ENCODE measurements at places on chromosomes 1 and 21.

DNA sequence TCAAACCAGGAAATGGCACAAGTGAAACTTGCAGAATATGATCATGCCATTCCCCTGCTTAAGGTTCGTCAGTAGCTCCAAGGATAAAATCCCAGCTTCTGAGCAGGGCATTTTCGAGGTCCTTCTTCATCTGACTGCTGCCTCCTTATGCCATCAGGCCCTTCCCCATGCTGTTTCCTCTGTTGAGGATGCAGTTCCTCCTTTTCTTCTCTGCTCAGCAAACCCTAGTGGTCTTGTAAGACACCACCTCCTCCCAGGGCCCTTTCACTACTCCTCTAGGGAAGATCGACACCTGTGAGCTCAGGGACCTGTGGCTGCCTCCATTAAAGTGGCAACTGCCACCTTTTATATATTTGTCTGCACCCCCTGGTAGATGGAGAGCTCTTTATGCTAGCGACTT lies 62.1 kb upstream of the JUN start:
- DNase-seq: no peak

GRCh38 chr1:54070171-54070837 lies 16.9 kb downstream of the TCEANC2 start:
- peak; percentile 39 for DNase-seq

GRCh38 chr1:161954466-161954865 lies 69.2 kb downstream of the OLFML2B start:
- DNase-seq: no peak

- DNase-seq: no peak
These were observed 115.6 kb downstream of the XCL2 start for GRCh38 chr1:168428063-168428731.

DNA sequence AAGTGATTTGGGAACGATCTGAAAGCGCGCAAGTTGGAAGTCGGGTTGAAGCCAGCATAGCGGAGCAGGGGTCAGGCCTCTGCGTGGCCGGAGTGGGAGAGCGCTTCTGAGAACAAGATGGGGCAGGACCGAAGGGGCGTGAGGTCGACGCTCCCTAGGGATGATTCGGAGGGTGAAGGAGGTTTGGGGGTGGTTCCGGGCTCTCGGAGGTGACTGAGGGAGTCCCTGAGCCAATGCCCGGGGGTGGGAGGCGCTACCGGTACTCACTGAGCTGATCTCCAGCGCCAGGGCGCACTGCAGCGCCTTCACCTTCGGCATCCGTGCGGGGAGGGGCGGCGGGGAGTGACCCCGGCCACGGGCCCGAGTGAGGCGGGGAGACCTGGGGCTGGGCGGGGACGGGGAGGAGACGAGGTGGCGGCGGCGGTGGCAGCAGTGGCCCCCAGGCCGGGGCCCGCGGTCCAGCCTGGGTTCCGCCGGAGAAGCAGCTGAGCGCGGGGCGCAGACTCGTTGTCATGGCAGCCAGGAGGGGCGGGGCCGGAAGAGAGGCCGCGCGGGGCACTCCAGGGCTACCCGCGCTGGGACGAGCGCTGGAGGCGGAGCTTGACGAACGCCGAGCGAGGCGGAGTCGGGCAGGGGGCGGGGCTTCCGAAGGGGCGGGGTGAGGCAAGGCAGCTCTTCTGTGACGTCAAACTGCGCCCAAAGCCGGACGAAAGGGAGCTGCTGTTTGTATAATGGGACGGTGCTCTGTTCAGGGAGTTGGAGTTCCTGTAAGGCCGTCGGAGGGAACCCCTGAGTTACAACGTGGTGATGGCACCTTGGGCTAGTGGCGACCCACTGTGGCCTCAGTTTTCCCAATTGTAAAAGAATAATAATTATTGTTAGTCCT lies at the start of gene SPATA6:
Gene SPATA6 (minus strand): TSS at position 514 of the 886 bp plus-strand sequence. CDS start 196 bp downstream, at position 318.
- DNase-seq: peak; percentile 83

GRCh38 chr1:187236676-187237075 lies 407.9 kb downstream of the PLA2G4A start:
- no peak for DNase-seq

DNA sequence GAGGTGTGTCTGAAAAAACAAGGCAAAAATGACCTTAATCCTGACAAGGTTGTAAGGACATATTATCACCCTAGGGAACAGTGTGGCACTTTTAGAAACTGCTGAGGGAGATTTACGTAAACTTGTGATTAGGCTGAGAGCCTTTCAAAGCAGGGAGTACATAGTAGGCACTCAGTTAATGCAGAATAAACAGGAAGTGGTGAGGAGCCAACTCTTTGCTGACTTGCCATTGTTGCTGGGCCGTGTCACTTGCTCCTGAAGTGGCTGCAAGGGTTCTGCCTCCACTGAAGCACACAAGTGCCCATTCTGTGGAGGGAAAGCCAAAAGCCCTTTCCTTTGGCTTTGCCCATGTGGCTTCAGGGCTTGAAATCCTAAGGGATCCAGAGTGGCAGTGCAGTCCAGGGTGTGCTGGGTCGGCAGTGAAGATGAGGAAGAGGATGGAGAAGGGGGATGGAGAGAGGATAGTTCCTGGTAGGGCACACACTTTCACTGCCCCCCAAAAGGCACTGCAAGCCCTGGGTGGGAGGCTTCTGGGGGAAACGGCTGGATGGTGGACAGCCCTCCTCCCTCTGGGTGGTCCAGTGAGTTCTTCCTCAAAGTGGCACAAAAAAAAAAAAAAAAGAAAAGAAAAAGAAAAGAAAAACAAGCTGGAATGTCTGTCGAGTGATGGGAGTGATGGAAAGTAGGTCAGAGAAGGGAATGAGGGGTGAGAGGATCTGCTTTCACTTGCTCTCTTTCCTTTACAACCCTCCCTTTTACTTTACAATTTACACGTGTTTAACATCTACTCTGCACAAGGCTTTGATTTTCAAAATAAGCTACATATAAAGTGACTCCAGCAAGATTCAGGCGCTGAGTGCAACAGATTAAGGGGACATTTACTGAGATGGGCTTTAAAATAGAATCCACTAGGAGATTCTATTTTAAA lies 13.7 kb upstream of the RHEX start:
- no peak for DNase-seq

GRCh38 chr1:94757931-94758330 lies 62.2 kb upstream of the SLC44A3 start:
- no peak for DNase-seq

- no peak for DNase-seq
These were observed 5.7 kb downstream of the SLC6A17 start for GRCh38 chr1:110155878-110156522.

DNA sequence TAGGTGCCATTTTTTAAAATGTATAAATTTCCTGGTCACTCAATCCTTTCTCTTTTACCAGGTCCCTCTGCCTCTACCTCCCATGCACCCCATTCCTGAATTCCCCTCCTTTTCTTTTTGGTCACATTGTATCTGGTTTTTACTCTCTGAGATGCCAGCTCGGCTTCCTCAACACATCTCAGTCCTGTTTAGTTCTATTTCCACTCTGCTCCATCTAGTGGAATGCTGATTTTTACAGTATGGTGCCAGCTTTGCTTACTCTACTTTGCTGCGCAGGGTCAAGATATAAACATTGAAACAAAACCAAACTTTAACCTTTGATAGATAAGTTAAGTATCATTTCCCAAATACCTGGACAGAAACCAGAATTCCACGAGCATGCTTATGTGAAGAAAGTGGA lies 96.0 kb downstream of the ESRRG start:
- no peak for DNase-seq

DNA sequence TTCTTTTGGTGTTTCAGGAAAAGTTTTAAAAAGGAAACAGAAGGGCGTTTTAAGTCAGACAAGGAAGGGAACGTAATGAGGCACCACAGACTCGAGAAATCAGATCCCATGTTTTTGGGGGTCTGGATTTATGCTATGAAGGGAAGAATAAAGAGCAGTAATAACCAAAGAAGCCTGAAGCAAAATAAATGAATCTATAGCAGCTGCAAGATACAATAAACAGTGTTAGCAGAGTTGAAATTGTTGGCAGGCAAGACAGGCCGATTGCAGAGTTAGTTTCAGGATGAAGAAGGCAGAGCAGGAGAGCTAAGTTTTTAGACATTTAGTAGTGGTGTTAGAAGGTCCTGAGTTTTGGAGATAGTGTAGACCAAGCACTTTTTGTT lies 425 bp downstream of the DDR2 start:
- no peak for DNase-seq

- peak; percentile 75 for DNase-seq
These were observed 487.3 kb upstream of the PTBP2 start for GRCh38 chr1:96234299-96234698.

- DNase-seq: no peak
These were observed 50.2 kb upstream of the WASF2 start for GRCh38 chr1:27539901-27540861.

DNA sequence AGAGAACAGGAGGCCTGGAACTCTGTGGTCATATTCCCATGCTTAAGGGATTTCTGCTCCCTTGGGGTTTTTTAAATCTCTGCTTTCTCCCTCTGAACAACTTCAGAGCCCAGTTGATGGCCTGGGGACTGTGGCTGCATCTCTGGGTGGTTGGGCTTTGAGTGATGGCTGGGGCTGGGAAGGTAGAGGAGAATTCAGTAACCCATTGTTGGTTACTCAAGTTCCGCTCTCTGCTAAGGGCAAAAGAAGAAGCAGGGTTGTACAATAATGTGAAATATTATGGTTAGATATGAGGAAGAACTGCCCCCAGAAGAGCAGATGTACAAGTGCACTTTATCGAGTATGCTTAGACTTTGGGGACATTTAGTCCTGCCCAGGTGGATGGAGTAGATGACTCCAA lies 72.1 kb upstream of the CNTN2 start:
- DNase-seq: no peak

- no peak for DNase-seq
These were observed 18.1 kb downstream of the SLX9 start for GRCh38 chr21:44957901-44958451.

DNA sequence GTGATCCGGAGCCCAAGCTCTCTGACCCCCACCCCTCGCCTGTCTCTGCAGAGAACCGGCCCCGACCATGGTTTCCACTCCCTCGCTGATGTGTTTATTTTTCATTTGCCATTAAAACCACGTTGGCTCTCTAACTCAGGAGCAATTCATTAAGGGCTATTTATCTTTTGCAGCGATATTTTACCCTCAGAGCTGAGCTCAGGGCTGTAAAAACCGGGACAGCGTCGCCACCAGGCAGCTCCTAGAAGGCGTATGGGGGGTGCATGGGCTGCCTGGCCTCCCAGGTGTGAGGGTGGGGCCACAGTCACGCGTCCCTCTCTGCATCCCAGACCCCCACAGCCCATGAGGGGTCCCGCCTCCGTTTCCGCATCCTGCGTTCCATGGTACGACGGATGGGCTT lies 71.4 kb downstream of the PRDM16 start:
- DNase-seq: no peak

- DNase-seq: no peak
These were observed 5.8 kb upstream of the FMO3 start for GRCh38 chr1:171084870-171085269.

DNA sequence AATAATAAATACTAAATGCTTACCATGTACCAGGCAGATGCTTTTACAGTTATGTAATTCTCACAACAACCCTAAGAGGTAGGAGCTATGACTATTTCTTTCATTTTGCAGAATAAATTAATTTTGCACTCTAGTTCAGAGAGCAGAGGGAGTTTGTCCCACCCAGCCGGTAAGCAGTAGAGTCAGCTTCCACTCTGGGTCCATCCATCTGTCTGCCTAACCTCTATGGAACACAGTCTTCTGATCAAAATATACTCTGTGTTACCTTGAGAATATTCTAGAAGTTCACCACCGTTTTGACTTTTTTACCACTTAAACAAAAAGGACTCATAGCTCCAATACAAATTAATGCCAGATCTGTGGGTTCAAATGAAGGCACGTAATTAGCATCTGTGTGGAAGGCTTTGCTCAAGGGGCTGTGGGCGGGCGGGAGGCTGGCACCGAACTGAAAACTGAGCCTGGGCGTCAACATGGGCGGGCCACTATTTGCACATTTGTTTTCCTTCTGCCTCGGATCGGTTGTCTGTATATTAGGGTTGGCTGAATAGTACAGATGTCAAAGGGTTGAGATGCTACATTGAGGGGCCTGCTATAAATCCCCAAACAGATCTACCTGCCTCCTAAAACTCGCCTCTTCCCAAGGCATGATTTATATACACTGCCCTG lies 33.1 kb upstream of the LMO4 start:
- no peak for DNase-seq

DNA sequence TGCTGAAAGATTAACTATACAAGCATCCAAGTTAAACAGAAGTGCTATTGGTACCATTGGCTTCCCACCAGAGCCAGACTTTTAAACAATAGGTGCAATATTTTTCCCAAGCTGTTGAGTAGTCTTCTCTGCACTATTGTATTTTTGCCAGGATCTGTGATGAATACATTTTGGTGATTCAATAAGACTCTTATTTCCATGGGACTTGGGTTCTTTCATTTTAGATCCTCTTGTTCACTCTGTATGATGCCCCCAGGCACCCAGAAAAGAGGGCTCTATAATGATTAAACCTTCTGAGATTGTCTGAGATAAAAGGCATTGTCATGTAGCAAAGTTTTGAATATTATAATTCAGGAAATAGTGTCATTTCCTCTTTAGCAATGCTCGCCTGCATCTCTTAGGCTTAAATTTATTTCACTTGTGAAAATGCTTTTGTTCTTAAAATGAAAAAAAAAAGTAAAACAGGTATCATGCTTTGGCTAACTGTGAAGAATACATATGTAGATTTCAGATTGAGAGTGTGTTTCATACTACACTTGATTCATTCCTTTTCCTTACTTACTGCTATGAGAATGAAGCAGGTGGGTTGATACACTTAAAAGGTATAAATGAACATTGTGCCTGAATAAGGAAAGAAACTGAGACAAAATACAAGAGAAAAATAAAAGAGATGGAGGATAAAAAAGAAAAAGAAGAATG lies 275.0 kb downstream of the HMCN1 start:
- DNase-seq: peak; percentile 56

- no peak for DNase-seq
These were observed 29.1 kb downstream of the IL12RB2 start for GRCh38 chr1:67336783-67337182.

- no peak for DNase-seq
These were observed 89.0 kb downstream of the RERE start for GRCh38 chr1:8728464-8728863.

DNA sequence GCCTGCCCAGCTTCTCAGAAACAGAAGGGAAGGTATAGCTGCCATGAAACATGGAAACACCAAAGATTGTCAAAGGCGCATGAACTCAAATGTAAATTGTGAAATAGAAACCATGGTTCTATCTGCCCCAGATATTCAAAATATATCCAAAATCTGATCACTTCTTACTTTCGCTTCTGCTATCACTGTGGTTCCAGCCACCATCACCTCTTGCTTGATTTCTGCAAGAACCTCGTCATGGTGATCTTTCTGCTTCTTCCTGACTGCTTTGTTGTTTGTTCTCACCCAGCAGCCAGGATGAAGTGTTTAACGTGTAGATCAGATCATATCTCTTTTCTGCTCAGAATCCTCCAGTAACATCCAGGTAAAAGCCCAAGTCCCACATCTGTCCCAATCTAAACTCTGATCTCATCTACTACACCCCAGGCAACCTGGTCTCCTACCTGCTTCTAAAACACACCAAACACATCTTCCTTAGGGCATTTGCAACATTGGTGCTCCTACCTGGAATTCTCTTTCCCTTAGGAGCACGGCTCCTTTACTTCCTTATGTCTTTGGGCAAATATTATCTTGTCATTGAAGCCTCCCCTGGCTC lies 10.5 kb upstream of the LMO4 start:
- DNase-seq: no peak

- DNase-seq: no peak
These were observed 61.5 kb downstream of the PEX14 start for GRCh38 chr1:10536133-10536770.

- DNase-seq: no peak
These were observed 7.5 kb downstream of the SELENOF start for GRCh38 chr1:86906419-86906818.

- DNase-seq: no peak
These were observed 2.5 kb downstream of the SHISAL2A start for GRCh38 chr1:52635321-52636089.

GRCh38 chr1:27990920-27991537 lies 31.3 kb downstream of the XKR8 start:
- no peak for DNase-seq
